Activated T-helper 1 cell treated with anti-CD3 and anti-CD28 coated beads, Interleukin-2, amount 50 U/mL, for 16 hours (primary cell): ENCODE measurements at places on chromosomes 4 and X.
A peak's percentile ranks its signal among the peaks of the same experiment; 100 is the strongest.

DNA sequence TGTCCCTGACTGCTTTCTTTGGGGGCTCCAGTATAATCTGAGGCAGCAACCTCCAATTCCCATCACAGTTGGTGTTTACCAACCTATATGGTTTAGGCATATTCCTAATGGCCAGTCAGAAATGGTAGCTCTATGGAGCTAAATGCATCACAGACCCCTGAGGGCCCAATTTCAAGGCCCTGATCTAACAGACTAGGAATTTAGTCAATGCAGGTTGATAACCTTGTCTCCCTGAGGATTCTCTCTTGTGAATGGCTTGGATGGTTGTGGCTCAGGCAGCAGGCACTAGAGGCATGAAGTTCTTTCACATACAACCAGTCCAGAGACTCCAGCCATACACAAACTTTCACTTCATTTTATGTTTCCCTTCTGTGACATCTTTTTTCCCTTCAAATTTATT is 59.4 kb downstream of the TMPRSS11F start:
- DNase-seq: no peak

GRCh38 chr4:75327804-75328512 is 186.2 kb downstream of the RCHY1 start:
- no peak for DNase-seq

- DNase-seq: no peak
These were observed 24.9 kb upstream of the C1QTNF7 start for GRCh38 chr4:15402974-15403373.

DNA sequence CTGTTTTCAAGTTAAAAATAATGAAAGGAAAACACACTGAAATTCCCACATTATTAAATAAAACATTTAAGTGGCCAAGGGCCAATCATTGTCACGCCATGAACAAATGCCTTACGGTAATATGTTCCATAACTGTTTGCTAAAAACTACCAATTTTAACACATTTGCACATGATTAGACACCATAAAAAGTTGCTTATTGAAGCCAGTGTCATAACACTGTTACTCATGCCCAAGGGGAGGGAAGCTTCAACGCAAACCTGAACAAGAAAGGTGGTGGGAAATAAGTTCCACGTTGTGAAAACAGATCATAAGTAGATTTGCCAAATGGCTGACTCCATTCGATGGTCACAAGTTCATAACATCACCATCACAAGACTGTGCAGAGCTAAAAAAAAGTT is 739.3 kb upstream of the FAM241A start:
- DNase-seq: no peak

DNA sequence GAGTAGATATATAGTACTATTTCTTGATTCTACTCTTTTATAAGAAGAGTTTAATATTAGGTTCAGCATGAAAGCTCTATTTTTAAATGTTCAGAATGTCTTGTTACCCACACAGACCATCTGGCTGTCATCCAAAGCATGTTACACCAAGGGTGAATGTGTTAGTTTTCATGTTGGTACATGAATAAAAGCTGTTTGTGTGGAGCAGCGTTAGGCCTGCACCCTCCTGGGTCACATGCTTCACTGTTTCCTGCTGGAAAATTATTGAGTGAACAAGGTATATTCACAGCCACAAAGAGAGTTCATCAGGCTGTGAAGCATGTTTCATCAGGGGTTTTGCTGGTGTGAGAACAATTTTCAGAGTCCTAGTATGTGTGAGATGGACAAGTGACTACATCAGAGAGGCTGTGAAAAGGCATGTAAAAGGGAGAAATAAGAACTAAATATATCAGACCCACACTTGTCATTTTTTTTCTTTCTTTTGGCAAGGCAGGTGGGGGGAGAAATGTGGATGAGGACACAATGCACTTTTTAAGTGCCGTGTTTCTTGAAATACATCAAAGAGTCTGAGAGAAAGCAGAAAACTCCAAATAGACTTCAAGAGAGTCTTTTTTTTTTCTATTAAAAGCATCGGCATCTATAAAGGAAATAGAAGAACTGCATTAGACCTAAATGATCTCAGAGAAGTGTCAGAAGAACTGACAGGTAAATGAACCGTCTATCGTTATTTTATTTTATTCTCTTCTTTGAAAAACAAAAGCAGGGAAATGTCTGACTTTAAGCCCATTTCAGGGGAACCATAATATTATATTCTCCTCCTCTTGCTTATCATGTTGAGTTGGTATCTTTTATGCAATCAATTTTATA is 2429.7 kb downstream of the PCDH7 start:
- DNase-seq: no peak

DNA sequence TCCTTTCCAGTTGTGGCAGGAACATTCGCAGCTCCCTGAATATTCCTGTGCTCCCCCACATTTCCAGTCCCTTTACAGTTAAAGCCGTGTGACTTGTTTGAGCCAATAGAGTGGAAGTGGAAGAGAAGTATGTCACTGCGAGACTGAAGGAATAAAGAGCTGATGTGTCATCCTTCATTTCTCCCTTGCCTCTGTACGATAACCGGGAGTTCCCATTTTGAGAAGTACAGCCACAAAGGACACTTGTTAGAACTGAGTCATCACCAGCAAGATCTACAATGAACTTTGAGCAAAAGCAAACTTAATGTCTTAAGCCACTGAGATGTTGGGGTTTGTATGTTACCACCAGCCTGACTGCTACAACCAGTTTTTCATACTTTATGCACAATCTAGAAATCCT is 92.3 kb downstream of the SPRY1 start:
- DNase-seq: no peak

GRCh38 chrX:39903937-39904336 is 193.8 kb downstream of the BCOR start:
- no peak for DNase-seq

DNA sequence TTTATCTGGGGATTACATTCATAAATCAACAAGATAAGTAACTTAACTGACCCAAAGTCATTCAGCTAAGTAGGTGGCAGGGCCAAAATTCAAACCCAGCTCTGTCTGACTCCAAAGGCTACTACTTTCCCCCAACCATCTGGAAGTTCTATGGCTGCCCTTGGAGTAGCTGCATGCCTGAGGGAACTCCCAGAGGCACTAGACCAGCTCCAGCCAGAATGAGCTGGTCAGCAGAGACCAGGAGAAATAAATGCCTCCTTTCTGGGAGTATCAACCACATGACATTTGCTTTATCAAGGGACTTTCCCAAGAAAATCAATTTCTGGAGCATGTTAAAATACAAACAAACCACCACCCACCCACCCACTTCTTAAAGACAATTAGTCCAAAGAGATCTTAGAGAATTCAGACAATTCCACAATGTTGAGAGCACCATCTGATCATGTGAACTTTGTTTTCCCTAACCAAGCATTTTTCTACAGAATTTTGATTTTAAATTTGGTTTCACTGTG is 180.5 kb downstream of the EFHC2 start:
- no peak for DNase-seq

DNA sequence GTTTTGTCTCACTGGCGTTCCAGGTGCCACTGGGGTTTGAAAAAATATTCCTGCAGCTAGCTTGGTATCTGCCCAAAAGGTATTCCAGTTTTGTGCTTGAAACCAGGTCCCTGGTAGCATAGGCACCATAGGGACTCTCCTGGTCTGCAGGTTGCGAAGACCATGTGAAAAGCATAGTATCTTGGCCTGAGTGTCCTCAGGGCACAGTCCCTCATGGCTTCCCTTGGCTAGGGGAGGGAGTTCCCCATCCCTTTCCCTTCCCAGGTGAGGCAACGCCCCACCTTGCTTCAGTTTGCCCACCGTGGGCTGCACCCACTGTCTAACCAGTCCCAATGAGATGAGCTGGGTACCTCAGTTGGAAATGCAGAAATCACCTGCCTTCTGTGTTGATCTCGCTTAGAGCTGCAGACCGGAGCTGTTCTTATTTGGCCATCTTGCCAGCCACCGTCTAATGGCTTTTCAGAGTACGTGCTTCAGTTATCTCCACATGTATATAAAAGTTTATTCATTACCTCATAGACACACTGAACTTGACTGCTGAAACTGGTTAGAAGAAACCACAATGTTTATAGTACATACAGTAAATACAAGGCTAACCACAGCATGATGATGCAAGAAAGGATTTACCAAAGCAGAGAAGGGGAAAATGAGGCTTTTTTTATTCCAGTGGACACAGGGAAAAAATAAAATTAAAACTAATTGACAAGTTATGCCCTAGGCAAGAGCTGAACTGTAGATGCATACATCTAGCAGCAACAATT is 10.6 kb downstream of the PBDC1 start:
- no peak for DNase-seq

DNA sequence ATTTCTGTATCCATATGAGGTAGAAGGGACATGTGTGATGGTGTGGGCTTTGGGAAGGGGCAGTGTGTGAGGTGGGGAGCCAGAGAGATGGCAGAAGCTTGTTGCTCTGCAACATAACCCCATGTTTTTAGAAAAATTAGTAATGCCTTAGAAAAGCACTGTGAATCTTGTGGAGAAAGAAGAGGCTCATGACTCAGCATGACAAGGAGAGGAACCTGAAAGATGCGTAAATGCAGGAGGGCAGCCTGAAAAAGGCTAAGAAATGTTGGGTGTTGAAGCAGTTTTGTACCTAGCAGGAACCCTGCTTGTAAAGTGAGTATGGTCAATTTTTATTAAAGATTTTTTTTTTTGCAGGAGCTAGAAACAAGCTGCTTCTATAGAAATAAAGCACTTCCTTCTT is 59.8 kb downstream of the ARSJ start:
- no peak for DNase-seq

- DNase-seq: no peak
These were observed 4.4 kb downstream of the GPRIN3 start for GRCh38 chr4:89303177-89303576.

GRCh38 chr4:90190525-90190924 is 63.3 kb downstream of the CCSER1 start:
- no peak for DNase-seq

GRCh38 chr4:77360451-77360850 is 203.4 kb downstream of the CCNG2 start:
- DNase-seq: no peak

GRCh38 chrX:1487401-1487800 is 34.7 kb upstream of the ASMTL start:
- DNase-seq: no peak

DNA sequence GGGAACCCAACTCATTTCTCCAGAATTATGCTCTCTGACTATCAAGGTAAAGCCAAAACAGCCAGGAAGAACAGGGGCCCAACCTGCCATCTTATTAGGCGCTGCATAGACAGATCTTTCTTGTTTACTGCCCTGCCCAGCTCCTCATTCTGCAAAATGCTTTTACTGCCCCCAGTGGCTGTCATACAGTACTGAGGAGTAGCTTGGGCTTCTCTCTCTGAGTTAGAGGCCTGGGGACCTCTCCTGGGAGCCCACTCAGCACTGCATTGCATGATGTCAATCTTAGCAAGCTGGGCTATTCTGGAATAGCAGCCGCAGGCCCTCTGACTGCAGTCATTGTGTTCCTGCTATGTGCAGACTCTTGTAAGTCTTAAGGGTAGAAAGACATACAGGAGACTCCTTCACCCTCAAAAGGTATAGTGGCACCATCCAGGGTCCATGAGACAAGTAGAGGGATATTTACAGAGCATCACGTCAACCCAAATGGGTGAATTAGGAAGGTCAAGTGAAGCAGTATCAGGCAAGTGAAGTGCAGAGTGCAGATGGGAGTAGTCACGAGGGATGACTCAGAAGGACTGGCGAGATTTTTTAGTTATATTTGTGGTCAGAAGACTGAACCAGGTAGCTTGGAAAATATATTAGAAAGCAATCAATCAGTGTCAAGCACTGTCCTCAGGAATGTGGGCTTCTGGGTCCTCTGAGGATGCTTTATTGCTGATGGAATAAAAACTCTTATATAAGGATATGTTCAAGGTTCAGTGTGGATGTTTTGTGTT is 294.1 kb upstream of the SFRP2 start:
- no peak for DNase-seq

GRCh38 chr4:145179281-145179860 is 1.0 kb downstream of the OTUD4 start:
- DNase-seq: peak; percentile 42

GRCh38 chrX:2176733-2177132 is 324.0 kb downstream of the DHRSX start:
- no peak for DNase-seq

GRCh38 chrX:26918631-26919030 is 544.5 kb downstream of the PPP4R3C start:
- no peak for DNase-seq

GRCh38 chrX:16946971-16947562 is 609 bp downstream of the REPS2 start:
- DNase-seq: peak; percentile 2

DNA sequence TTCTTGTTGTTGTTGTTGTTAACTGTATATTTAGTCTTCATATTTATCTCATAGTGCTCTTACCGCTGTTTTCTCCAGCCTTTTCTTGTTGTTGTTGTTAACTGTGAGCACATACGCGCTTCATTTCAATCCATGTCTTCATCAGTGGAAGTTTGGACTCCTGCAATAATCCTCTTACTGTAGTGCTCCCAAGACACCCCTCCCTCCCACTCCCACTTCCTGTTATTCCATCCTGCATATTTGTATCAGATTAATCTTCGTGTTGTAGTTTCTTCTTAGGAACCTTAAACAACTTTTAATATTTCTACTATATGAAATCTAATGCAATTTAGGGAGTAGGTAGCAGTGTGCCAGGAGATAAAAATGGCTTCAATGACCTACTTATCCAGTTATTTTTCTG is 674.8 kb downstream of the RAPGEF2 start:
- no peak for DNase-seq

GRCh38 chr4:115325836-115326235 is 212.4 kb upstream of the NDST4 start:
- no peak for DNase-seq

- no peak for DNase-seq
These were observed 55.7 kb downstream of the ANTXR2 start for GRCh38 chr4:80017125-80017854.

DNA sequence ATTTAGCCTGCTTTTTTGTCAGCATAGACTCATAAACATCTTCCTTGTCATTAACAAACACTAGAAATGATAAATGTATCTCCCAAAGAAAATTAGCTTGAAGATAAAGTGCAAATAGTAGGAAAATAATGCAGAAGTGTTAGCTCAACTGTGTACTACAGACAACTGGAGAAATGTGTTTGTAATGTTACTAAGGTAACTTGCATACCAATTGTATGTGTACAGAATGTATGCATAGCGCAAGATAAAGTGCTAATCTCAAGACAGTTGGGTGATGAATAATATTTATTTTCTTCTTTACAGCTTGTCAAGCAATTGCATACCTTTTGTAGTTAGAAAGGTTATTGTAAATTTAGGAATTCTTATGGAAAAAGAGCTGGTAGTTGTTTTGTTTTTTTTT is 22.1 kb downstream of the FMR1 start:
- DNase-seq: no peak

- no peak for DNase-seq
These were observed 103.5 kb downstream of the CNOT6L start for GRCh38 chr4:77715414-77716290.

DNA sequence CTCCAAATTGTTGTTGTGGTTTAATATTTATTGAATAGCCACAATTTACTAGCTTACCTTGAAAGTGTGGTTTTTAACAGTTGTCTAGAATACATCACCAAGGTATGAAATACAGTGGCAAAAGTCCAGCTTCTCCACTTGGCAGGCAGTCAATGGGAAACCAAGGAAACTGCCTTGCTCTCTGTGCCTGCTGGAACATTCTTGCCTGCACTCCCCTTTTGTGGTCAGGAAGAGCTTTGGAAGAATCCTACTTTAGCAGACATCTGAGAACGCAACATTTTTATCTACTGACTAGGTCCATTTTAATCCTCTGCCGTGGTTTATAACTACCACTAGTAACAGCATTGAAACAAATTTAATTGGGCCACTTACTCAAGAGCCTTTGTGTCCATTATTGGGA is 64.5 kb downstream of the TENM3 start:
- no peak for DNase-seq

- DNase-seq: no peak
These were observed 67.5 kb upstream of the BMP3 start for GRCh38 chr4:80963051-80963450.

- DNase-seq: no peak
These were observed 88.2 kb downstream of the SOWAHB start for GRCh38 chr4:76809594-76810305.
